ENCODE measurements at places on chromosomes 3 and 15.

- no peak for DNase-seq
These were observed 74.5 kb downstream of the MYLK start for GRCh38 chr3:123809597-123809996.

GRCh38 chr3:16432714-16433113 lies 80.8 kb downstream of the RFTN1 start:
- DNase-seq, result no peak

GRCh38 chr15:91891788-91892345 lies 38.4 kb downstream of the SLCO3A1 start:
- no peak for DNase-seq

GRCh38 chr15:74482661-74483060 lies 21.7 kb upstream of the UBL7 start:
- no peak for DNase-seq

- DNase-seq, result no peak
These were observed 42.0 kb downstream of the LRRFIP2 start for GRCh38 chr3:37132334-37132733.

DNA sequence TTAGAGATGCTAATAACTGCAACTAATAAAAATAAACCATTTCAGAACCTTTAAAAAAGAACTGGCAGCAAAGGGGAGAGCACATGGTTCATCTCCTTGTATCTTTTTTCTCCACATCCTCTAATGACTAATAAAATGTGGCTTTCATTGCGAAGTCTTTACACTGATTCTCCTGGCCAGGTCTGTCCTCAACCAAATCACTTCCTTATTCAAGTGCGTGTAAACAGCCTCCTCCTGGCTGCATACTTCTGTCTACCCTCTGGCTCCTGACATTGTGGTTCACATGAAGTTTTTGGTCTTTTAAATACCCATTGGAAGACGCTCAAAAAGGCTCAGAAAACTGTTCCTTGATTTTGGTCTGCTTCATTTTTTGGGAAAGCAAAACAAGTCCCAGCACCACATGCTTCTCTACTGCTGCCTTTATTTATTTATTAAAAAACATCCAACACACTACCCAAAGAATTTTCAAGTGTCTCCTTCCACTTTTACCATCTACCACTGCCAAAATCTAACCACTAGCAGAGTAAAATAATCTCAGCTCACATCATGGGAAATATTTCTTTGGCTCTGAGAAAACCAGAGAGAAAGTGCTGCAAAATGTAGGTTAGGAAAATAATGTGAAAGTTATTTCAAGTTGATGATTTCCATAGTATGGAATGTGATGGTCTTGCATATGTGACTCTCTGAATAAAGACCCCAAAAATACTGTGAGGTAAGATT lies 85.1 kb downstream of the EFL1 start:
- DNase-seq, result peak; percentile 89

GRCh38 chr15:64895285-64896065 lies 16.2 kb upstream of the ANKDD1A start:
- DNase-seq, result no peak

DNA sequence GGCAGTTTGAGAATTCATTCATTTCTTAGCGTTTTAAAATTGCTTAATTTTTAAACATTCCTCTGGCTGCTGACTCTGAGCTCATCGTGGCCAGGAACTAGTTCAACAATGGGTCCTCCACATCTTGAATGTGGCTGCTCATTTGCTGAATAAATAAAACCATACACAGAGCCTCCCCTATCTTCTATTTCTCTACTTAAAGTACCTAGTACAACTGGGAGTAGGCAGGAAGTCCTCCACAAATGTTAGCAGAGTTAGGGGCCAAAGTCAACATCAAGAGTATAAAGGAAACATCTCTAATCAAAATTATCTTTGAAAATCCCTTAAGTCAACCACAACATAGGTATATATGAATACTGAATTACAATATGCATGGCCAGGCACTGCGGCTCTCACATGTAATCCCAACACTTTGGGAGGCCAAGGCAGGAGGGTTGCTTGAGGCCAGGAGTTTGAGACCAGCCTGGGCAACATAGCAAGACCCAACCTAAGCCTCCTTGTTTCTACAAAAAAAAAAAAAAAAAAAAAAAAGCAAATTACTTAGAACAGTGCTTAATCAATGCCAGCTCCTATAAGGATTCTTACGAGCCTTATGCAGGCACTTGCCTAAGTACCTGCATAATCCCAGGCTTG lies 57.5 kb upstream of the LMOD3 start:
- DNase-seq, result no peak

DNA sequence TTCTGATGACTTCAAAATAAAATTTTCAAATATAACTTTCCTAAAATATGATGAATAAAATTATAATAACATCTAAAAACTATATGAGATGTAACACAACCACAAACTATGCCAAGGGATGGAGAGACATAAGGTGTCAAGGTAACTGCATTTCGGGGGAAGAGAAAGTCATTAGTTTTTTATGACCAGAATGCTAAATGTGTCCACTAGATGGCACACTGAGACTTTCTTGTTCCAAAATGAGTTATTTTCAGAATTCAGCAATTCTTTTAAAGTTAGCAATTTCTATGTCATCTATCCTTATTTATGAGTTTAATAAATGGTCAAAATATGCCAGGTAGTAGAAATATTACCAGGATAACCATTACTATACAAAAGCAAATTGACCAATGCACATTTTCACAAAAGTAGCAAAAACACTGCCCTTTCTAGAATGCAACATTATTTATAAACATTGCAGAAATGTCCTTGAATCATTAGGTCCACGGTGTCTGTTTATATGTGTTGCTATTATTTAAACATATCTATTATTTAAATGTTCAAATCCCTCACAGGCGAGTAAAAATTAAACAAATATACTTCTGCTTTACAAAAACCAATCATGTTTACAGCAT lies 374.2 kb downstream of the PLCL2 start:
- peak; percentile 55 for DNase-seq

DNA sequence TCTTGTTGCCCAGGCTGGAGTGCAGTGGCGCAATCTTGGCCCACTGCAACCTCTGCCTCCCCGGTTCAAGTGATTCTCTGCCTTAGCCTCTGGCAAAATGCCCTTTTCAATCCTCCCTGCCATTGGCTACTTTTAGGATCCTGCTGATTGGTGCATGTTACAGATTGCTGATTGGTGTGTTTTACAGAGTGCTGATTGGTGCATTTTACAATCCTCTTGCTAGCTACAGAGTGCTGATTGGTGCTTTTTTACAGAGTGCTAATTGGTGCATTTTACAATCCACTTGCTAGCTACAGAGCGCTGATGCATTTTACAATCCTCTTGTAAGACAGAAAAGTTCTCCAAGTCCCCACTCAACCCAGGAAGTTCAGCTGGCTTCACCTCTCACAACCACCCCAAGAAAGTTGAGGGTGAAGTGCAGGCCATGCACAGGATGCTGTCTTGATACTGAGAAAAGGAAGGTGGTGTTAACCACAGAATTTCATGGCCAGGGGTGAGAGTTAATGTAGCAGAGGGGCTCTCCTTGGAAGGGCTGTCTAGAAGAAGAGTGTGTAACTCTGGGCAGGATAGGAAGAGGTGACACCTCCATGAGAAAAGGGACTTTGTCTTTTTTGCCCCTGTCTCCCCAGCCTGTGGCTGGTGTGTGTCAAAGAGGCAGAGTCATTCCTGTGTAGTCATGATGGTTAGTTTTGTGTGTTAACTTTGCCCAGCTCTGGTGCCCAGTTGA lies 145.9 kb downstream of the APBA2 start:
- no peak for DNase-seq

GRCh38 chr3:108293858-108294257 lies 2.5 kb upstream of the HHLA2 start:
- no peak for DNase-seq

- DNase-seq, result peak; percentile 8
These were observed 107.4 kb downstream of the ADAMTS17 start for GRCh38 chr15:100234158-100235029.

DNA sequence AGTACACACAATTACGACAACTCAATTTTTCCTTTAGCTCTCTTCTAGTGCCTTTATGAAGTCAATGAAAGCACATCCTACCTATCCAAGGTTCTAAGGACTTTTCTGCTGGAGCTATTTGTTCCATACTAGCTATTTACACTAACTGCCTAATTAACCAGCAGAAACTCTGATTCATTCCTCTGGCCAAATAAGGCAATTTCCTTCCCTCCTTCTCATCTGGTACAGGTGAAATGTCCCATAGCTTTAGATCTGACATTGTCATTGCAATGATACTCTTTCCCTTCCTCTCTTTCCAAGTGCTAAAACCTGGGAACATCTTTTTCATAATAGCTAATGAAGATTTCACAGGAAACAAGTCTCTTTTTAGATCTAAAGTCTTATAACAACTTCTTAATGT lies 521.7 kb downstream of the SOX2 start:
- DNase-seq, result no peak

DNA sequence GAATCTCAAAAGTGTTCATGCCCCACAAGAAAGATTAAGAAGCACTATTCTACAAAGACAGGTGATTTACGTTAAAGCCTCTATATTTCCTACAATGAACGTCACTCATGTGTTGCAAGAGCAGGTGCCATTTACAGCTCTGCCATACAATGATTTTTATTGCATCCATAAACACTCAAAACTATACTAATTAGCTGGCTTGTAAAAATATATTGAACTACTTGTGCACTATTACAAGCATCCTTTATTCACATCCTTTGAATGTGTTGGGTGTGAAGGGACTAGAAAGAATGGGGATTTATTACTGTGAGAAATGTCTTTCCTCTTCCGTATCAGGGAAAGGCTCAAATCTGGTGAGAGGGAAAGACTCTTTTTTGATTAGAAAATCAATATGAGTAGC lies 50.7 kb upstream of the C3orf49 start:
- DNase-seq, result no peak

GRCh38 chr15:92104072-92104471 lies 250.6 kb downstream of the SLCO3A1 start:
- no peak for DNase-seq

DNA sequence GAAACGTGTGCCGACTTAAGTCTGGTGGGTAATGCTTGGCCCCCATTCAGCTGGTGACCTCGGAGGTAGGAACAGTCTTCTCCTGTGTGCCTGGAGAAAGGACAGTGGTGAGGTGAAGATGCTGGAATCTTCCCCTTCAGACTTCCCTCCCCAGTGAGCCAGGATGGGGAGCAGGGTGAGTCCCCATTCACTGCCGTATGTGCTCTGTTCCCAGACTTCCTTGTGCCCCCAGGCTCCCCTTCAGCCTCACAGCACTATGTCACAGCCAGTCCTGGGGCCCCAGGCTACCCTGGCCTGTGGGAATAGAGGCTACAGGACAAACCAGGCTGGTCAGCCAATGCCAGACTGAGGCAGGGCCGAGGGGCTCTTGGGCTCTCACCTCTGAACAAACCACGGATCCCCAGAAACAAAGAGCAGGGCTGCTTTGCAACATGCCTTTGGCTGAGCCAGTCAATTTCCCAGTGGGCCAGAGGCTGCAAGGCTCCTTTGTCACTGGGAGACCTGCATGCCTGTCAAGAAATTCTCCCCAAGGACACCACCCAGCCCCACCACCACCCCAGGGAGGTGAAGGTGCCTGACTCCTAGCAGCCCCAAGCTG lies 31.8 kb upstream of the HHATL start:
- DNase-seq, result no peak

DNA sequence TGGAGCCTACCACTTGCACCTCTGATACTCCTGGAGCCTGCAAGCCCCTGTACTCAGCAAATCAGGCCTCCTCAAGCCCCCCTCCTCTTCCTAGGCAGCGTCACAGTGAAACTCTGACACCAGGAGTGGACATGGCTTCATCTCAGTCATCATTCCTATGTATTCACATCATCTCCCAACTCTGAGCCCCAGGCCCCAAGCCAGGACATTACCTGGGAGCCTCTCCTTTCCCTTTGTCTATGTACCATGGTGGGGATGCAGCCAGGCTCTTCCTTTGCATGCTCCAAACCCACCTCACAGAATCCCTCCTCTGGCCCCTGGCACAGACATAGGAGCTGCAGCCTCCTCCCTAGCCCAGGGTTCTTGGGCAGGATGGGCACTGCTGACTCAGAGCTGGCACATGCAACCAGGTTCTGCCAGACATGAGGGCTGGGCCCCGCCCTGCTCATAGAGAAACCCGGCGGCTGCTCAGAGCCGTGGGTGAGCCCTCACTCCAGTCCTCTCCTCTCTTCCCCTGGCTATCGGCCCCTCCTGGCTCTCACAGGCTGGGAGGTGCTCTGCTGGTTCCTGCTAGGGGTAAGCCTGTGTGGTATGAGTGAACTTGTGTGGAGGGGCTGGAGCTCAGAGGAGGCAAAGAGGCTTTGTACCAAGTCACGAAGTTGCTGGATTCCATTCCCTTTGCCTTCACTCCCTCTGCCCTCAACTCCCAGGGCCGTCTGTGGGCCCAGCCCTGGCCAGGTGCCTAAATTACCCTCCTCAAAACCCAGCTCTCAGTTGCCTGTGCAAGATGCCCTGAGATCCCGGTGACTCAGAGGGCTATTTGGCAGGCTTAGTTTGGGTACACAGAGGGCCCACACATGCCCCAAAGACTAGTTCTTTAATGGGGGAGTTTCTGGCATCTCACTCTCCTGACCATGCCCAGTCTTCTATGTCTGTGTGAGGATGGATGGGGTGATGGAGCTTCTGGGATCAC lies 1.9 kb upstream of the PLCD1 start:
- no peak for DNase-seq

- no peak for DNase-seq
These were observed 13.8 kb upstream of the SCG3 start for GRCh38 chr15:51667478-51667877.

GRCh38 chr15:77503240-77503639 lies 82.6 kb downstream of the HMG20A start:
- no peak for DNase-seq

DNA sequence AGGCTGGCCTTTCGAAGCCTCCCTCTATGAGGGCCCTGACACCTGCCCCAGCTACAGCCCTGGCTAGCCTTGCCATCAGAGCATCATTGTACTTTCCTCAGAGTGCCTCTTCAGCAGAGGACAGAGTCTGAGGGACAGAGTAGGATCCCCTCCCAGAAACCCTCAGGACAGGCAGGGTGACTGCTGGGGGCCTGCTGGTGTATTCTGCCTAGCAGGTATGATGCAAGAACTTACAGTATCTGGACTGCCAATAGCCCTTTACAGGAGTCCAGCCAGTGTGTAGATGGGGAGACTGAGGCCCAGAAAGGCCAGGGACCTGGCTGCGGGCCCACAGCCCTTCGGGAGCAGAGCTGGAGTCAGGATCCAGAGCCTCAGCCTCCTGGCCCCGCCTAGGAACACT lies 19.1 kb downstream of the DUSP7 start:
- no peak for DNase-seq

- no peak for DNase-seq
These were observed 10.8 kb upstream of the SLC24A5 start for GRCh38 chr15:48109856-48110531.

DNA sequence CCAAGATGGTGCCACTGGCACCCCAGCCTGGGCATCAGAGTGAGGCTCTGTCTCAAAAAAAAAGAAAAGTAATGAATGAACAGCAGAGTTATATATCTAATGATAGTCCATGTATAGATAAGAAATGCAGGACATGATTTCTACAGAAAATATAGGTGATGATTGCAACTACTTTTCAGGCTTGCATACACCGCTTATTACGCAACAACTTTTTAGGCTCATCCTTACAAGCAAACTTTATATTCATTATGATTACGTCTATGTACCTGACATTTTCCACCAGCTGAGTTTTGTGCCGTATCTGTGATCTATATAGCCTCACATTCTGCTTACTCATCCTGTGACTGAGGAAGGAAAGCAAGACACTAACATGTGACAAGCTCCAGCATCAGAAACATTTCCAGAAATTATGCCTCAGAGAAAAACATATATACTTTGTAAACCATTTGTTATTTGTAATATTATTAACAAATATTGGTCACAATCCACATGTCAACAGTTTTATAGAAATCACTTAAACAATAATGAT lies 906.3 kb downstream of the ZPLD1 start:
- DNase-seq, result no peak

GRCh38 chr15:74334127-74334526 lies 33.3 kb downstream of the CYP11A1 start:
- DNase-seq, result no peak

Data from fibroblast of lung (primary cell).